Chondrocyte (in vitro differentiated cells): ENCODE measurements at places on chromosomes 7 and 10. TPM values are rescaled to one million over a fixed set of nuclear protein-coding genes. Genes with fewer than 3 reads are reported as not detected.

The CH25H gene
- total RNA-seq, result not detected in 3 replicates

The CPA1 gene
- 0.20 TPM in 1 of 3 replicates, not detected in the others for total RNA-seq

DNA sequence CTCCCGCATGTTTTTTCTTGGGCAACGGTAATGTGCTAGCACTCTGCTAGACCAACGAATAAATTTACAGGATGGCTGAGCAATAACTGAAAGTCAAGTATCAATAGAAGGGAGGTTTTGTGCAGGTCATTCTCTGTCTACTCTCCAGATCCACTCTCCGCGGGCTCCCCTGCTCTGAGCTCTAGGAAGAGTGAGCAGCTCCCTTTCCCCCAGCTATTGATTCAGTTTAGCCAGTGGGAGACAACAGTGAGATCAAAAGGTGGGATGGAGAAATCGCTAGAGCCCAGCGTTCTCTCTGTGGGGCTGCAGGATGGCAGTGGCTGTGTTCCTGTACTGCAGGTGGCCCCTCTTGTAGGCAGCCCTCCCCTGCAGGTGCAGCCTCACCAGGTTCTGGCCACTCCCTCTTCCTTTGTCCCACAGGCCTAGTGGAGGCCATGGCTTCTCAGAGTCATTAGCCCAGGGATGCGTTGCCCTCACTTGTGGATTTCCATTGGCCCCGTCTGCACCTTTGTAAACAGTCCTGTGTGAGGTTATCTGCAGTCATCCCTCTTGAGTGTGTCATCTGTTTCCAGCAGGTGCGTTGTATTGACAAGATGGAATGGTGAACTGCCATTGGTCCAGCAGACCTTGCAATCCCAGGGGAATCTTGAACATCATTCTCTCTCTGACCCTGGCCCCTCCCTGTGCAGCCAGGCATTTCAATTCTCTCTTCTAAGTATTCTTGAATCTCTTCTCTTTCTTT, 11.1 kb downstream of the MSRB2 start:
- no peak for DNase-seq

The SMO gene
- total RNA-seq, result 34.3 to 40.2 TPM (median 37.4 TPM) in 3 replicates

The LLCFC1 gene
- not detected in 3 replicates for total RNA-seq

The BICC1 gene
- 32.2 to 51.1 TPM (median 32.4 TPM) in 3 replicates for total RNA-seq

GRCh38 chr10:4820804-4821401, 5.1 kb upstream of the AKR1E2 start:
- no peak for DNase-seq

DNA sequence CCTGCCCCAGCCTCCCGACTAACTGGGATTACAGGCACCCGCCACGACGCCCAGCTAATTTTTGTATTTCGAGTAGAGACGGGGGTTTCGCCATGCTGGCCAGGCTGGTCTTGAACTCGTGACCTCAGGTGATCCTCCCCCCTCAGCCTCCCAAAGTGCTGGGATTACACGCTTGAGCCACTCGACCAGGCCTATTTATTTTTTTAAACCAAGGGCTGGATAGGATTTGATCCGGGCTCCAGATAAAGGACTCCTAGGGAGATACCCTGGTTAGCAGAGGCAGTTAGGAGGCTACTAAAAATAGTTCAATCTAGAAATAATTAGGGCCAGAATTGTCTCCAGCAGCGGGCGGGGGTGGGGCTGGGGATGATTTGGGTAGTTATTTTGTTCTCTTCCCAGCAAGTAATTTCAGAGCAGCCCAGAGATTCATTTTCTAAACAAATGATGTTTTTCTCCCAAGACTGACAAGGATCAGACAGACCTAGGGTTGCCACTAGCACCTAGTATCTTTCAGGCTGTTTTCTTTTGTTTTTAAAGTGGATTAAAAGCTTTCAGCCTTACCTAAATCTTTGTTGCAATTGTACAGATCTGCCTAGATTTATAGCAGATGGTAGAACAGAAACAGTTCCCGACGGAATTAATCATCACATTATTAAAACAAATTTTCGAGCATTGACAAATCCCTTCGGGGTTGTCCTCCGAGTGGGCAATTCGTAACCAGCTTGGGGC, 859 bp upstream of the SMC3 start:
- no peak for DNase-seq
